ENCODE measurements at places on chromosomes 3 and 15.

- no peak for DNase-seq
Measured at GRCh38 chr3:52530918-52531826, 2.5 kb downstream of the NT5DC2 start.

DNA sequence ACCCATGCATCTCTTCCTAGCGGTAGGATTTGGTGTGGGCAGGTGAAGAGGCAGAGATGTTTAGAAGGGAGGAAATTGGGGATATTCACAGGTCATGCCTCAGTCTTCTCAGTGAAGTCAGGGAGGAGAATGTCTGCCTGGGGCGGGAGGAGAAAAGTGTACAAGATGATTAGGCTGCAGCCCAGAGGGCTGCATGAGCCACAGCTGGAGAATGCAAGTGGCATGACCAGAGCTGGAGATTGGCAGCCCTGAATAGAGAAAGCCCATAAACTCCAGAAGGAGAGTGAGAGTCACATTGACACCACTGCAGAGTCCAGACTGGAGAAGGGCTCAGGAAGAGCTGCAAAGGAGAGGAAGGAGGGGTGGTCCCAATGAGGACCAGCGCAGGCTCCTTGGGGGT is 22.6 kb downstream of the PDHB start:
- no peak for DNase-seq

- DNase-seq, result no peak
Measured at GRCh38 chr3:52555056-52555455, 18.7 kb downstream of the UQCC5 start.

- DNase-seq, result no peak
Measured at GRCh38 chr3:37984596-37984995, 6.0 kb upstream of the VILL start.

DNA sequence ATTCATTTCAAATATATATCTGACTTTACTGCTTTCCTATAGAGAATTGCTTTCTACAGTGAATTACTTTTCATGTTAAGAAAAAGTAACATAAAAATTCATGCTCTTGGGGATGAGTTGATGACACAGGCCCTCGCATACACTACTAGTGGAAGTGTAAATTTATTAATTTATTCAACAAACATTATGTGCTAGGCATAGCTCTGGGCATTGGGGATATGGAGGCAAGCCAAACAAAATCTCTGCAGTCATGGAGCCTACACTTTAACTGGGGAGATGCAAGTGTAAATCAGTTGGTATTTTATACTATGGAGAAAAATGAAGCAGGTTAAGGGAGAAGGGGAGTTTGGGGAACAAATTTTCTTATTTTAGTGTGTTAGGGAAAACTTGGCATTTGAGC is 340.7 kb downstream of the RAP2B start:
- DNase-seq, result no peak

- no peak for DNase-seq
Measured at GRCh38 chr3:131221731-131222130, 159.8 kb upstream of the NUDT16 start.

- DNase-seq, result no peak
Measured at GRCh38 chr3:37591116-37591781, 270.4 kb upstream of the CTDSPL start.

GRCh38 chr15:90059208-90059985 is 42.9 kb downstream of the IDH2 start:
- DNase-seq, result peak; percentile 36

DNA sequence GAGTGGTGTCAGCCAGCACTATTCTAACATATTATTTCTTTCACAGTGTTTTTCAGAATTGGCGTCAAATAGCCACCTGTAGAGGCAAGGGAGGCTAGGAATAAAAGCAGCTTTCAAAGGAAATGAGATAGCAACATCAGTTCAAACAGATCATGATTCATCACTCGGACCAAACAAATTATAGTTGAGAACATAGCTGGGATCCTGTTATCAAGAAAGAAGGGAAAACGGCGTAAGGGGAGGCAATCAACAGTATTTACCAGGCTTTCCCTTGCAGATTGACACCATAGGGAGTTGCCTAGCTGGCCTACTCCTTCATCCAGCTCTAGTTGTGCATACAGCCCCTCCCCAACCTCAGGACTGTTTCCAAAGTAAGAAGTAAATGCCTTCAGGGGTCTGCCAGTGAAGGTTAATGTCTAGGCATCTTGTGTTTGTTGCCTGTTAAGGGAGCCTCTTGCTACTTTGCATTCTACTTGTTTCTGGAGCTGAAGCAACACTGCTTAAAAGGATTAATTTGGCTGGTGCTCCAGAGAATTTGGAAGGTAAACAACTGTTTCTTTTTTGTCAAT is 286.5 kb downstream of the NSUN3 start:
- DNase-seq, result no peak

- no peak for DNase-seq
Measured at GRCh38 chr3:15315003-15315402, 17.4 kb downstream of the SH3BP5 start.

DNA sequence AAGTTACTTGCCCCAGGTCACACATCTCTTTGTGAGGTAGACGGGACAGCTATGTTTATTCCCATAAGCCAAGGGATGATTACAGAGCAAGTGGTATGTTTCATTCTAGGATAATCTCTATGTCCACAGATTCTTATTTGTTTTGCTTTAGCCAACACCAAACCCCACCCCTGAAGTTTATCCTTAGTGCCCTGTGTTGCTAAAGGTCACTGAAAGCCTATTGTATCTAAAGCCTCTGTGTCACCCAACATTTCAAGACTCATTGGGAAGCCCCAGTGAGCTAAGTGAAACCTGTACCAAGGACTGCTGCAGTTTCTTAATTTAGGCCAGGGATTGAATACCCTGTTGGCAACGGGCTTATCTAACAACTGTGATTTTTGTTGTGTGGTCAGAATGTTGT is 135.6 kb downstream of the ADAMTS9 start:
- DNase-seq, result no peak

DNA sequence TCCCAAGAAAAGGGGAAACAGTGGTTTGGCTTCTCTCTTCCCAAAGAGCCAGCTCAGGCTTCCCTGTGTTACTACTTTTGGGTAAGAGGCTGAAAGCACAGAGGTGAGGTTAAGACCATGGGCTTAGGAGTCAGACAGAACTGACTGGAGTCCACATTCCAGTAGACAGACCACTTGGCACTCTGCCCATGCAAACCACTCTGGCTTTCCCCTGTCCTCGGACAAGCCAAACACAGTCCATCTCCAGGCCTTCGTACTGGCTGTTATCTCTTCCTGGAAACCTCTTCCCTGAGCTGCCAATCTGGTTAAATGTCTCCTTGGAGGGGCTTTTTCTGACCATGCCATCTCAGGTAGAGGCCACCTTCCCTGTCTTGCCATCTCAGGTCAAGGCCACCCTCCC is 53.1 kb upstream of the FAM3D start:
- no peak for DNase-seq

GRCh38 chr3:150443331-150443741 is 35.2 kb downstream of the TSC22D2 start:
- DNase-seq, result no peak

- no peak for DNase-seq
Measured at GRCh38 chr3:155496206-155496605, 202.7 kb upstream of the STRIT1 start.

DNA sequence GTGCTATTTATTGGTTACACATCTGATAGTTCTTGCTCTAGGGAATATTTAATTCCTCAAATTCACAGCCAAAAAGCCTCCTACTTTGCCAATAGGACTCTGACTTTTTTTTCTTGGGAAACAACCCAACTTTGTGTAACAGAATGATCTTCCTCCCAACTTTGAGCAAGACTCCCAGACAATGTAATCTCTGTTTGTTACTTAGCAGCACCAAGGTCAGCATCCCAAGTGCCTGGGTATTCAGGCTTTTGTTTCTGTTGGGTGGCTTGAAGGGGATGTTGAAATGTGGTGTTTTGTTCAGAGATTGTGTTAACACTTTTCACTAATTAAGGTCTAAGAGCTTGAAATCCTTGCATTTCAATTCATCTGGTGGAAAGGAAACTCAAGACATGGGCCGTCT is 115.8 kb downstream of the ADAMTS9 start:
- no peak for DNase-seq

DNA sequence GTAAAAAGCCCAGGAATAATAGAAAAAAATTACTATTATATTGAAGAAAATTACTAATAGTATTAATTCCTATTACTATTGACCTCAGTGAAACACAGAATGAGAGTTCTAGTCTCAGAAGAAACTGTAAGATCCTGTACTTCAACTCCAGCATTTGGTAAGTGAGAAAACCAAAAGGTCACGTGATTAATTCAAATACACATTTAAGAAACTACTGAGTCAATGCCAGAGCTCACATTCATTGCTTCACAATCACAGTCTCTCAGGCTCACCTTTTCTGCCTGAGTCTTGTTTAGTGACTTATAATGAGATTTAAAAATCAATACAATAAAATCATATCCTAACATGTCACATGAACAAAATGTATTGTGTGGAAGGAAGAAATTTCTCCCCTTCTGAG is 556.1 kb downstream of the FGF12 start:
- DNase-seq, result no peak

- no peak for DNase-seq
Measured at GRCh38 chr3:55402886-55403609, 84.1 kb downstream of the WNT5A start.

- no peak for DNase-seq
Measured at GRCh38 chr3:170689296-170689829, 103.5 kb upstream of the SLC7A14 start.

DNA sequence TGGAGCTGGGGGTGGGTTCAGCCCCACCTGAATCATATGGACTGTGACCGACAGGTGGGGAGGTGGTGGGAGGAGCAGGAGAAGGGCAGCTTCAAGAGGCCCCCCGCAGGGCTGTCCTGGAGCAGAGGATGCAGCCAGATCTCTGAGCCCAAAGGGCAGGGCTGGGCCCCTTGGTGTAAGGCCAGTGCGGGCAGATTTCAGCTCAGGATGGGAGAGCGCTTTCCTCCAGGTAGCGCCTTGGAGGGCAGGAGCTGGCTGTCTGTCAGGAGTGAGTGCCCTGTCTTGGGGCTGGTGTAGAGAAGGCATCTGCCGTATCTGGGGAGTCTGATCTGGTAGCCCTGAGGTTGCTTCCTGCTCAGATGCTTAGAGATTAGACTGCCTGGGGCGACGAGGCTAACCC is 7.3 kb downstream of the TMEM43 start:
- no peak for DNase-seq

- DNase-seq, result no peak
Measured at GRCh38 chr3:185416513-185416912, 53.6 kb downstream of the MAP3K13 start.

GRCh38 chr3:20324664-20325478 is 138.9 kb upstream of the SGO1 start:
- no peak for DNase-seq

DNA sequence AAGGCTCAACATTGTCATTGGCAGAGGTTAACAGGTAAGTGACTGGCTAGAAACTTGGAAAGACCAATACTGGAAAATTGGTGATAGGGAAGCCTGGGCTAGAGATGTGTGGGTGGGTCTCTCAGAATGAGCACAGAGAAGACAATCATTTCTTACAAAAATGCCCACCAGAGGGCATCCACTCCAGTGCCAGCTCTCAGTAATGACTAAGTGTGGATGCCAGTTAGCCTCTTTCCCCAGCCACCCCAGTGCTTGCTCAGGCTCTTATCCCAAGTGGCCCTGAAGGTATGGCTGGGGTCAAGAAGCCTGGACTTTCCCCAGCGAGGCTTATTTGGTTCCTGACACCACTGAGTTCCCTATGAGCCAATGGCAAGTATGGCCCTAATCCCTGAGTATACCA is 115.9 kb upstream of the ST8SIA2 start:
- DNase-seq, result no peak

DNA sequence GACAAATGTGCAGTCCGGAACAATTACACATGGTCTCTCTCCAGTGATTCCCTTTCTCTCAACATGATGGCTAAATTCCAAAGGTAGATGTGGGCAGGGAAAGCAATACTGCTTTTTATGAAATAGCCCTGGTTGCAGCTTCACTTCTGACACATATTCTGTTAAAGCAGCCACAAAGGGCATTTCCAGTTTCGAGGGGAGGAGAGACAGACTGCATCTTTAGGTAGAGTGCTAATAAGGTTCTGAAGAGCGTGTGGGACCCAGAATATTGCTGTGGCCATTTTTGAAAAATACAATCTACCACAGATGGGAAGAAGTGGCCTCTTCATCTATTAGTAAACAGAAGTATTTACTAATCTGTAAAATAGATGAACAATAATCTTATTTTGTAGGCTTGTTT is 139.3 kb upstream of the PEX5L start:
- no peak for DNase-seq

- no peak for DNase-seq
Measured at GRCh38 chr15:55816017-55816416, 73.1 kb upstream of the PRTG start.

DNA sequence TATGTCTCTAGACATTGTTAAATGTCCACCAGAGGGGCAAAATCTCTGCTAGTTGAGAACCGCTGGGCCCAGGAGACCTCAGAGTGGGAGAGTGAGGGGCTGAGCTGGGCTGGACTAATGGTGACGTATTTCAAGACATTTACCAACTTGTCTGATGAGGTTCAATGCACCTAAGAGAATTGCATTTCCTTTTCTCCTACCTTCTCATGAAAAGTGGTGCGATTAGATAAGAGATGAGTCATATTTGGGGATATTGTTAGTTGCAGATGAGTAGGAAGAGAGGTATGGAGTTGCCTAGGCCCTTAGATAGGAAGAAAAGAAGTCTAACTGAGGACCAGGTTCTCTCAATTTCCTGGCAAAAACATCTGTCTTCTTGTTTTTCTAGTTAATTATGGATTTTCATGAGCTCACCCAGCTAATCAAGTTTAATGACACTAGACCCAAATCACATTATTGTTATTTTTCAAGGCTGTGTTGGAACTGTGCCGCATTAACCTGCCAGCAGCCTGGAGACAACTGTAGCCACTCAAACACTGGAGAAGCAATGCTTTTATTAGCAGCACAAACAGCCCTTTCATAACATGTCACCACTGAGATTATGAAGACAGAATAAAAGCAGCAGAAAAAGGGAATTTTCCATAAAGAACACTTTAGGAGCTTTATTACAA is 144.2 kb downstream of the PDCD6IP start:
- DNase-seq, result no peak

- DNase-seq, result no peak
Measured at GRCh38 chr3:128553560-128553959, 60.6 kb upstream of the GATA2 start.

DNA sequence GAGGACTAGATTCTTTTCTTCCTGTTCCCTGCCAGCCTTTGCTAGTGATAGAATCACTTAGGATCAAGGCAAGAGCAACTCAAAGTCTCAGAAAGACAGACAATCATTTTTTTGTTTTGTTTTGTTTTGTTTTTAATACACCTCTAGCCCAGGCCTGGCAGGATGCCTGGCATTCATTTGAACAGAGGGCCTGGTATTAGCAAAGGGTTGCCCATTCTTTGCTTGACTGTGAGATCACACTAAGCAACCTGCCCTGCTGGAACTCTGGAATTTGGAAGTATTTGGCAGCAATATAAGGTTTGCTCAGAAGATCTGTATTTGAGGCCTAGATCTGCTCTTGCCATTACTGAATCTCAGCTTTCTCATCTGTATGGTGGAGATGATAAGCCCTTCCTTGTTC is 21.8 kb upstream of the ATP13A5 start:
- DNase-seq, result no peak

- no peak for DNase-seq
Measured at GRCh38 chr3:177607589-177607988, 410.3 kb upstream of the TBL1XR1 start.

All from T follicular helper cell (primary cell).